ENCODE measurements at places on chromosomes 4 and X.

- DNase-seq, result no peak
Observed at GRCh38 chr4:187469627-187470026, 525.9 kb upstream of the ZFP42 start.

DNA sequence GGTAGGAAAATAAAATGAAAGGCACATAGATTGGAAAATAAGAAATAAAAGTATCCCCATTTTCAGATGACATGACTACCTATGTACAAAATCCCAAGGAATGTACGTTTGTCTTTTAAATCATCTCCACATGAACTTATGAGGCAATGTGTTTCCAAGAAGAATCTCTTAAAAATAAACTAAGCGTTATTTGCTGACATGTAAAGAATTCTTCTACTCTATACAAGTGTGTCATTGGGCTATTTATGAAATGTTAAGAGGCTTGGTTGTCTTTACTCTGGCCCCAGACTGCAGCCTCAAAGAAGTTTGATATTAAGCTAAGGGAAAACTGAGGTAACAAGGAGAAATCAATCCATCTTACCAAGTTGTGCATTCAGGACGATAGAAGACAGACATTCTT, 17.1 kb downstream of the BEX3 start:
- no peak for DNase-seq

DNA sequence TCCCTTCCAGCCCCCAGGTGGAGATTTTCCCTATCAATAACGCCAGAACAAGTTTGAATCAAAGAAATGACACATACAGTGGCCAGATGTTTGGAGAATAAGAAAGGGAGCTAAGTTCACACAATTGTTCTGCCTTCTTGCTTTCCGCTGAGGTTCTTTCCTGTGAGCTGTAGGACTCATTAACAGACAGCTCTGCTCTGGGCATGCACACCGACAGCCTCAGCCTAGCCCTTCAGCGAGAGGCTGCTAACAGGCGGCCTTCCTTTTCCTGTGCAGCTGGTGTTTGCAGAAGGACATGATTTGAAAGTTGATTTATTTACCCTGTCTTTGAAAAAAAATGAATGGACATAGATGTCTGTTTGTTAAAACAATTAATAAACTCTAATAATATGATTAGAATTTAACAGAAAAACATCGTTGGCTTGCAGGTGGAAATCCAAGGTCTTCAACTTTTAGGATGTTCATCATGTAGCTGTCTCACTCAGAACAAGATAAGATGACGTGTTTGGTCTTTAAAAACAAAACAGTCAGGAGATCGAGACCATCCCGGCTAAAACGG, 183.3 kb downstream of the KDR start:
- DNase-seq, result no peak

DNA sequence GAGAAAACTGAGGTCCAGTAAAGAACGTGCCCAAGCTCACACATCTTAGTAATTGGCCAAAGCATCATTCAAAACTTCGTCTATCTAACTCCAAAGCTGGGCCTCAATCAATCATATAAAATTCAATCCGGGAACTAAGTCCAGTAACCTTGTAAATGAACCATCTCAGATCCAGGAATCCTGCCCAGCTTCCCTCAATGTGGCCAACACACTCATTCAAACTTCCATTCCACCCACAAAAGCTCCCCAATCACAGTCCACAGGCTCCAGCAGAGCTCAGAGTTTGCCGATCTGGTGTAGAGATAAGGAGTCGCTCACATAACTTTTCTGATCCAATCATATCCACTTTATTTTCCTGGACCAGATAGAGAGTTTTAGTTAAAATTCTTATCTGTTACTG, 144.8 kb downstream of the SPATA18 start:
- DNase-seq, result no peak

DNA sequence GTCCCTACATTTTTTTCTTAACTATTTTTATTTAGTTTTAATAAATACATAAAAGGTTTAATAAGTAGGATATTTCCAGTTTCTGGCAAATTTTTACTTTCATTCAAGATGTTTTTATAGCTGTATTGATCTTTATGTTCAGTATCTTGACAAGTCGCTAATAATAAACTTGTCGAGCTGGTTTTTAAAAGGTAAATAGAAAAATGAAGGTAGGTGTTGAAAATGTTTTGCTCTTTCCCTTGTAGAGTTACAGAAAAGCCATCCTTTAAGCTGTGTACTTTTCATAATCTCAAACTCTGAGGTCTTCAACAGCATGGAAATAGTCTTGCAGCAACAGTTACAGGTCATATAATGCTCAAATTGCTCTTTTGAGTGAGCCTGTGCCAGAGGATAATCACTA, 52.6 kb downstream of the RS1 start:
- DNase-seq, result no peak

- DNase-seq, result no peak
Observed at GRCh38 chr4:156517546-156517945, 454.1 kb downstream of the PDGFC start.

DNA sequence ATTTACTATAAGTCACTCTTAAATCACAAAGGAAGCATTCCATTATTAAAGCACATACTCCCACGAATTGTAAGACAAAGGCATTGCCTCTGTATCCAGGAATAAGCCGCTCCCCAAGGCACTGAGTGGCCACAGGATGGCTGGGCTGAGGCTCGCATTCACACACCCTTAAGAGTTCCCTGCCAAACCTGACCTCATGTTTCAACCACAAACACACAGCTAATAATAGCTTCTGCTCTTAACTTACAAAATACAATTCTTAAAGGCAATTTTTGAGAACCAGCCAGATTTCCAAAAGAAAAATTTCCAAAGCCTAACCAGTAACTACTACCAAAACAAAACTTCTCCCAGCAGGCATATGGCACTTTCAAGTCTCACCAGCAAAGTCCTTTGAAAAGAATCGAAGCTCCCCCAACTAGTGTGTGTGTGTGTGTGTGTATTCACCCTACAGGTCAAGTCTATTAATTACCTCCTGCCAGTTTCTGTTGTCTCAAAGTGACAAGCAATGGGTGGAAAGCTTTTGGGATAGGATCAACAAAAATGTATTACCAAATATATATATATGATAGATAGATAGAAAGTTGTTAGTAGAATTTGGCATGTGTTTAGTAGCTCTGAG, 36.0 kb downstream of the ARHGAP6 start:
- DNase-seq, result no peak

- no peak for DNase-seq
Observed at GRCh38 chr4:76688619-76689144, 209.3 kb downstream of the SOWAHB start.

DNA sequence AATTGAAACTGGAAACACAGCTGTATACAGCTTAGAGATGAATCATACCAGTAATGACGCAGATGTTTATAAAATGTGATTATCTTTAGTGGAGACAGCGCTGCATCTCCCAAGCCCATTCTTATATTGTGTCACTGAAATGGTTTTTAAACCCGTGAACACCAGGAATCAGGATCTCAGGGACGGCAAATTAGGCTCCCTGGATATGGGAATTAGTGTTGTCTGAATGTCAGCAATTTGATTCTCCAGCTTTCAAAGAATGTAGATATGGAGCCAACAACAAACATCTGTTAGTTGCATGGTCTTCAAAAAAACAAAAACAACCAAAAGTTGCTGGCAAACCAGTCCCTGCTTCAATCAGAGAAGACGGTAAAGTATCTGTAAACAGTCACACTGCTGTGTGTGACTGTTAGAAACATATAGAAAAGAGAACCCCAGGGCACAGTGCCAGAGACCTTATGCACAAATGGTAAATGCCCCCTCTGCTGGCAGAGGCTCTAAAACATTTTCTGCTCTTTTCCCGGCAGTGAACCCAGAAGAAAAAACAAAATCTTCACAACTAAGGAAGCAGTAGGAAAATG, 351.9 kb upstream of the FTHL17 start:
- no peak for DNase-seq

DNA sequence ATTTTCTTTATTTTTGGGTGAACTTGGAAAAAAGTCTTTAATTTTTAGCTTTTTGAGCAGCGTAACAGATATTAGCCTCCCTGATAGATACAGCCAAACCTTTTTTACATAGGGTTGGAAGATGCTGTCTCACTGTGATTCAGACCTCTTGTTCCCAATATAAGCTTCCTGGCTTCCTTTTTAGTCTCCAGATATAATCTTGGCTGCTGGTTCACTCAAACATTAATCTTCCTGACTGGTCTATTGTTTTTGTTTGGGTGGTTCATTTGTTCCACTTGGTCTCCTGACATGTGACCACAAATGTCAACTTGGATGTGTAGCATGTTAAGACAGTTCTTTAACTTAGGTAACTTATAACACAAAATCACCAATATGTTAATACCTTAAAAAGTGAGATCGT, 23.0 kb downstream of the RPA4 start:
- no peak for DNase-seq

GRCh38 chrX:52216541-52216940, 31.9 kb downstream of the MAGED4 start:
- DNase-seq, result no peak
